Cerebellar cortex (tissue), 1 donor: ENCODE measurements at places on chromosomes 5 and 9.
A peak's percentile ranks its signal among the peaks of the same experiment; 100 is the strongest.

DNA sequence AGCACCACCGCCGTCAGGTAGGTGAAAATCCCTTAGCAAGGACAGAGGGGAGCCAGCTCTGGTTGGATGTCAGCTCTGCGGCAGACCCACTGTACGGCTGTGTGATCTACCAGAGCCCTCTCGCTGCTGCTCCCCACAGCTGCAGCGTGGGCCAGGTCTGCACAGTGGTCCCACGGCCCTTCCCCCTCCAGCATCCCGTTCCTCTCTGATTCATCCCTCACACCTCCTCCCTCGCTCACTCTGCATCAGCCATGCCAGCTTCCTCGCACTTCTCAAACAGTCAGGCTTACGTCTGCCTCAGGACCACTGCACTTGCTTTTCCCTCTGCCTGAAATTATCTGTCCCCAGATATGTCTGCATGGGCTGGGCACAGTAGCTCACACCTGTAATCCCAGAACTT is 26.6 kb upstream of the CFAP157 start:
- DNase-seq, result no peak

- DNase-seq, result no peak
Measured at GRCh38 chr9:23423999-23424398, 402.0 kb downstream of the ELAVL2 start.

- peak; percentile 7 for DNase-seq
Measured at GRCh38 chr5:119383008-119383407, 27.2 kb downstream of the TNFAIP8 start.

GRCh38 chr5:170277867-170278281 is 19.7 kb downstream of the LCP2 start:
- DNase-seq, result no peak

GRCh38 chr5:108649106-108649505 is 98.6 kb upstream of the FER start:
- no peak for DNase-seq

DNA sequence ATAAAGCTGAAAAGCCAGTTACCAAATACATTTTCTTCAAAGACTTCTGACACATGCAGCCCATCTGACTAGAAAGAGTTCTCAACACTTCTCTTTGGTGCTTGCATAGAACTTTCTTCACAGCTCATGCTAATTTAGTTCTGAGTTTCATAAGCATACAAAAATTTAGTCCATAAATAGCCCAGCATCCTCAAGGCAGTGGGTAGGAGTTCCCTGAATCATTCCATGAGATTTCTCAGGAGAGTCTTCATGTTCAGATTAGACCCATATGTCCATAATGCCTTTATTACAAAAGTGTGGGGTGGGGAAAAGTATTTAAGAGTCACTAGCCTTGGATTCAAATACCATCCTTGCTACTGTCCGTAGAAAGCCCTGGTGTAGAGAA is 290.2 kb upstream of the RGMB start:
- DNase-seq, result no peak

DNA sequence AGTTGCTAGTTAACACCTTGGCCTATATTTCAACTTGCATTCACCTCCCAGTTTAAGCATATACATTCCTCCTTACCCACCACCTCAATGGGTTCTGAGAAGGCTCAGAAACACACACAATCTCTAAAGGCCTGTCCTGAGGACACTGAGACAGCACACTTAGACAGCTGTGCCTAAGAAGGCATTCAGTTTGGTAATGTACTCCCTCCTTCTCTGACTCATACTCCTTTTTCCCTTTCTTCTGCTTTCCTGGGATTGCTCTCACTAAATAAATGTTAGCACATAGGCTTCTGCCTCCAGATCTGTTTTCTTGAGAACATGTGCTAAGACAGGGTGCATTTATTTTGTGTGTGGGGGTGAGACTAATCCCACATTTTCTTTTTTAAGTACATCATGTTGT is 456.8 kb upstream of the CDH6 start:
- DNase-seq, result no peak

DNA sequence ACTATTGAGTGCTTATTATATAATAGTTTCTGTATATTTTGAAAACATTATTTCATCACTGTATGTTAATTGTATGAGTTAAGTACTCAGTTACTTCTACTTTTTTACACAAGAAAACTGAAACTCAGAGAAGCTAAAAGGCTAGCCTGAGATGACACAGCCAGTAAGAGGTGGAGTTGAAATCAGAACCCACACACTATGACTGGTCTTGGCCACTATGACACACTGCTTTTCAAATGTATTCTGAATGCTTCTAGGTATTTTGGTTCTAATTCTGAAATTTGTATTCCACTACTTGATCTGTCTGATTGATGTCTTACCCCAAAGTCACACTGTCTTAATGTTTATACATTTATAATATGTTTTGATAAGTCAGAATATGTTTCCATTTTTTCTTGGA is 181.8 kb downstream of the ZDHHC21 start:
- DNase-seq, result no peak

- DNase-seq, result no peak
Measured at GRCh38 chr5:77896338-77896737, 120.2 kb upstream of the TBCA start.

DNA sequence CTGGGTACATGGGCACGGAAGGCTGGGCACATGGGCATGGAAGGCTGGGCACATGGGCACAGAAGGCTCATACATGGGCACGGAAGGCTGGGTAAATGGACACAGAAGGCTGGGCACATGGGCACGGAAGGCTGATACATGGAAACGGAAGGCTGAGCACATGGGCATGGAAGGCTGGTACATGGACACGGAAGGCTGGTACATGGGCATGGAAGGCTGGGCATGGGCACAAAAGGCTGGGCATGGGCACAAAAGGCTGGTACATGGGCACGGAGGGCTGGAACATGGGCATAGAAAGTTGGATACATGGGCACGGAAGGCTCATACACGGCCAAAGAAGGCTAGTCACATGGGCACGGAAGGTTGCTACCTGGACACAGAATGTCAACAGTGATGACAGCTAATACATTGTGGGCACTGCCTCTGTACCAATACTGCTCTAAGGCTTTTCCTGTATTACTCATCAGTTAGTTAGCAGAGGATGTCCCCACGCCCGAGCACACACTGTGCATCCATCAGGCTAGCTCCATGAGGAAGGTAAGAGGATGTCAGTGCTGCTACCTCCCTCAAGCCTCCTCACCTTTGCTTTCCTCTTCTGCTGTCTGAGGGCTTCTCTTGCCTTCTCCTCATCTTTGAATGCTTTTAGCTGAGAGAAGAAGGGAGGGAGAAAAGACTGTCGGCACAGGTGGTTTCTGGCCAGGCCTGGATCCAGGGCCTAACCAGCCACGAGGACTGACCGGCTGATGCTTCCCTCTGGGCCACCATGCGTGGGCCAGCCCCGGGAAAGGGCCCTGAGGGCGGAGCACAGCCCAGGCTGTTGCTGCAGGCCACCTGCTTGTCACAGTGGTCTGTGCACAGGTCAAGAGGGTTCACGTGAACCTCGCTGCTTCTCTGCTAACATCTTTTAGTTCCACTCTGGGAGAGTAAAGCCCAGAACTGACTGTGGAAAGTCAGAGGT is 14.3 kb downstream of the GPX3 start:
- DNase-seq, result no peak

DNA sequence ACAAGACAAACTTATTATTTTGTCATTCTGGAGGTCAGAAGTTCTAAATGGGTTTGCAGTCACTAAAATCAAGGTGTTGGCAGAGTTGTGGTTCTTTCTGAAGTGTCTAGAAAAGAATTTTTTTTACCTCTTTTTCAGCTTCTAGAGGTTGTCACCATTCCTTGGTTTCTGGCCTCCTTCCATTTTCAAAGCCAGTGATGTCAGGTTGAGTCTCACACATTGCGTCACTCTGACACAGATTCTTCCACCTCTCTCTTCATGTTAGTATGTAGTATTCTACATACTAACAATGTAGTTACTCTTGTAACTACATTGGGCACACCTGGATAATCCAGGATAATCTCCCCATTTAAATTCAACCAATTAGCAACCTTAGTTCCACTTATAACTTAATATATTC is 290.3 kb downstream of the RFX3 start:
- DNase-seq, result no peak

DNA sequence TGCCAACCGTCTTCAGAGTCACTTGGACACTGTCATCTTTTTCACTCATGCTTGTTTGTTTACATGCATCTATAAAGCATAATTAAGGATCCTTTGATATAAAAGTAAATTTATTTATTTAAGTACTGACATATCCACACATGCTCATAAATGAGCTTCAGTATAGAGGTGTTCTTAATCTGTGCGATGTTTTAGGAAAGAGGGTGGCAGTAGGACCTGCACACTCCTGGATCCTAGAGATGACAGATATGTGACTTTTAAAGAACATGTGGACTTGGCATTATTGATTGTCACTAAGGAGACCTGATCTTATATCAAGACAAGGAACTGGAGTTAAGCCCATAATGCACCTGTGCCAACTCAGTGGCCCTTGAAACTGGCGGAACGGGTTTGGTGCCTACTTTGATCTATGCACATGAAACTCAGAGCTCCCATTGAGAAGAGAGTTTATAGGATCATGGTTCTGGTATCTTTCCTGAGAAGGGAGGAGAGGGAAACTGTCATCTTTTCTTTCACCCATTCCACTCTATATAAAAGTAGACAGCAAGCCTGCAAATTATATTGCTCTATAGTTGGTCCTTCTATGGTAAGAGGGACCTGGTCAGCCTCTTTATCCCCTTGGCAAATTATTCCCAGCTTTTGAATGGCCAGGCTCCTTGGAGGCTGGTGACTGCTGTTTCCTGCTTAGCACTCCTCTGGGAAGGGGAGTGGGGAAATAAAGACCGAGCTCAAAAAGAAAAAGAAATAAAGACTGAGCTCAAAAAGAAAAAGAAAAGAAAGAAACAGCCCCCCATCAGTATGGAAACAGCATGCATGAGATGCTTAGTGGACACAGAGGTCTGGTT is 57.8 kb upstream of the LIFR start:
- DNase-seq, result no peak

DNA sequence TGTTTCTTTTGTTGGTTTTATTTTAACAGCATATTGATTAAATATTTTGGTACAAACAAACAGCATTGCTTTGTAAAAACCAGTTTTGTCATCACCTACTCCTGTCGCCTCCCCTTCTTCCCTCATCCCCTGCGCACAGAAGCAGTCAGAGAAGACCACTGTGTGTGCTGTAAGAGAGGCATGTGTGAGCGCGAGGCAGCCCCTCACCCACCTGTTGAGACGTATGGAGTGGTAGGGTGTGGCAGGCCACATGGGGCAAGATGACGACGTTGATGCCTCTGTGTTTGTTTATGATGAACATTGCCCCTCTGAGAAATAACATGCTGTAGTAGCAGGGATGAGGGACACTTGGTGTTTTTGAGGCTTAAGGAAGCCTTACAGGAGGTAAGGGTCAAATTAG is 71.3 kb downstream of the GPR21 start:
- no peak for DNase-seq

DNA sequence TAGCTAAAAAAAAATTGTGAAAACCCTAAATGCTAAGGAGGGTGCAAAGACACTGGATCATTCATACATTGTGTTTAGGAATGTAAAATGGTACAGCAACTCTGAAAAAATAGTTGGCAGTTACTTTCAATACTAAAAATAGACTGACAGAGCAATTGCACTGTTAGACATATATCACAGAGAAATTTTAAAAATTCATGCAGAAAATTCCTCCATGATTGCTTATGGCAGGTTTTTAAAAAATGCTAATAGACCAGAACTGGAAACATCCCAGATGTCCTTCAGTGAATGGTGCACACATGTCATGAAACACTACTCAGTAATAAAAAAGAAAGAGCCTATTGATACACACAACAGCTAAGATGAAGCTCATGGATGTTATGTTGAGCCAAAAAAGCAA is 349.8 kb upstream of the DAB2 start:
- no peak for DNase-seq

- no peak for DNase-seq
Measured at GRCh38 chr5:104452550-104452949, 890.0 kb upstream of the NUDT12 start.

- no peak for DNase-seq
Measured at GRCh38 chr5:139379626-139380449, 3.3 kb downstream of the SLC23A1 start.

GRCh38 chr5:108728566-108729241 is 19.0 kb upstream of the FER start:
- no peak for DNase-seq

DNA sequence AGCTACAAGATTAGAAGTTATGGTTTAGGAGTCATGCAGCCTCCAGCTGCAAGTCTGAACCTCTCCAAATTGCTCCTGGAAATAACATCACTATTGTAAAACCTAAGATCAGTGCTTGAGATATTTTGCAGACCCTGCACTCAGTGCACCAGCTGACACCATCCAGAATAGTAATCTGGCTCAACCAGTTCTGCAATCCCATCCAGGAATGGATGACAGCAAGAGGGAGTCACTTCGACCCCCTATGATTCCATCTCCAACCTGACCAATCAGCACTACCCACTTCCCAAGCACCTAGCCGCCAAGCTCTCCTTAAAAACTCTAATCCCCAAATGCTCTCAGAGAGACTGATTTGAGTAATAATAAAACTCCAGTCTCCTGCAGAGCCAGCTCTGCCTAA is 37.9 kb upstream of the NR4A3 start:
- no peak for DNase-seq

DNA sequence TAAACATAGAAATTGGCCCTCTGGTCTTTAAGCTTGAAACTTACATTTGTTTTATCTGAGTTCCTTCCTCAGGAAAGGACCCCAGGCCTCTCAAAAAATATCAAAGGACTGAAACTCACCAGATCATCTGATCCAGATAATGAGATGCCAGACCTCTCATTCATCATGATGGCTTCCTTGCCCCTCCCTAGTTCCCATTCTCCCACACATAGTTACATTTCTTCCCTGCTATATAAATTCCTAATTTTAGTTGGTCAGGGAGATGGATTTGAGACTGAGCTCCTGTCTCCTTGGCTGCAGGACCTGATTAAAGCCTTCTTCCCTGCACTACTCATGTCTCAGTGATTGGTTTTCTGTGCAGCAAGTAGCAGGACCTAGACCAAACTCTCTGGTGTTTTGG is 119.4 kb upstream of the SPIN1 start:
- no peak for DNase-seq

- peak; percentile 29 for DNase-seq
Measured at GRCh38 chr9:37902796-37903646, 906 bp downstream of the SLC25A51 start.

DNA sequence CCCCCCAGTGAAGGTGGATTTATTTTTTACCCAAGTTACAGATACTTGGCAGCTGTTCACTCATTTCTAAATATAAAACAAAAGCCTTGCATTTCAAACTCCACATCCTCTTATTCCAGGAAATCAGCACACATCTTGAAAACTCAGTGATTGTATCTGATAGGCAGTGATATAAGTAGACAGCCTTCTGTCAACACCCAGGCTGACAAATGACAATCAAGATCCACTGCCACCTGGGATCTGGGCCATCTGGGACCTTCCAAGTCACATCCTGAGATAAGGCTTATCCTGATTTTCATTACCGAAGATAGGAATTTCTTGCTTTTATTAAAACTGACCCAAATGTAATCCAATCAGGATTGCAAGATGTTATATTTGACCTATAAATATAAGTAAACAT is 201.3 kb upstream of the PUM3 start:
- peak; percentile 22 for DNase-seq

- peak; percentile 54 for DNase-seq
Measured at GRCh38 chr9:99356512-99356971, 134.5 kb downstream of the SEC61B start.

GRCh38 chr5:93153461-93153860 is 427.6 kb downstream of the NR2F1-AS1 start:
- no peak for DNase-seq

- no peak for DNase-seq
Measured at GRCh38 chr9:76594764-76595424, 135.9 kb downstream of the GCNT1 start.

- DNase-seq, result no peak
Measured at GRCh38 chr5:164301708-164302107, 796.3 kb downstream of the MAT2B start.
